ENCODE measurements at places on chromosomes 16 and 17.

DNA sequence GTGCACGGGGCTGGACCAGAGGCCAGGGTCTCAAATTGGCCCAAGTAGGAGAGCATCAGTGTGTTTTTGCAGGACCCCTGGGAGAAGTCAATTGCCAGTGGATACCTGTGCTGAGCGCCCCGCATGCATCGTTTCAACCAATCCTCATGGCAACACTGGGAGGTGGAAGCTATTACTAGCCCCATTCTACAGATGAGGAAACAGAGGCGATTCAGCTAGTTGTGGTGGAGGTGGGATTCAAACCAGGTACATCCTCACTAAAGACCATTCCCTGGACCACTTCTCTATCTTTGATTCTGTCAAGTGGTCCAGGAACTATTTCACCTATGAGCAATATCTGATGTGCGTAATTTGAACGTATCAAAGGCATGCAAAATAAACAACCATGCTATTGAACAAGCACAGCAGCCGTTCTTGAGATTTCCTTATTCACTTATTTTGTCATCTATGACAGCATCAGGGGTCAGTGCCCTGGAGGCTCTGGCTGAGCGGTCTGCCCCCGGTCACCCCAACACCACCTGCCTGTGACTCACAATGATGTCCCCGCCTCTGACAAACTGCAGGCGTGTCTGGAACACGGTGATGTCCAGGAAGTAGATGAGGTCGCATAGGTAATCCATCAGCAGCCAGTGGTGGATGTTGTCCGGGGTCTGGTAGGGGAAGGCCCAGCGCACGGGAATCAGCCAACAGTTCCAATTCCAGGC lies 54.0 kb downstream of the CNGB1 start:
- DNase-seq = no peak

DNA sequence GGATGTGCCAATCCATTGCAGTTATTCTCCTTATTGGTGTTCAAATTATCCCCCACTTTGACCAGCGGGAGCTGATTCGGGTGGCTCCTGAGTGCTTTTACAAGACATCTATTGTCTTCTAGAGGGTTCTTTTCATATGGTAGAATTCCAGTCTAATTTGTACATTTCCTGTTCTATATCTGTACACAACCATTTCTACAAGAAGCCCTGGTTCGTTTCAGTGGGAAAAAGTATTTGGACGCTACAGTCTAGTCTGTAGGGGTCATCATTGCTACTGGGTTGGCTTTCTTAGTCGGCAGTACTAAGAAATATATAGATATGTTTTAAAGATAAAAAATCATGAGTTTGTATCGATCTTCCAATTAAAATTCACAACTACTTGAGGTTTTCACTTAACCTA lies 262.6 kb downstream of the MAP2K6 start:
- no peak for DNase-seq

GRCh38 chr17:73192206-73192893 lies 505 bp upstream of the COG1 start:
- peak; percentile 10 for DNase-seq

- no peak for DNase-seq
These were observed at the start of gene PMFBP1 for GRCh38 chr16:72172105-72173034. Gene PMFBP1, minus strand, starts transcription at chr16:72172155. Its CDS starts 947 bp downstream, at chr16:72171208.

DNA sequence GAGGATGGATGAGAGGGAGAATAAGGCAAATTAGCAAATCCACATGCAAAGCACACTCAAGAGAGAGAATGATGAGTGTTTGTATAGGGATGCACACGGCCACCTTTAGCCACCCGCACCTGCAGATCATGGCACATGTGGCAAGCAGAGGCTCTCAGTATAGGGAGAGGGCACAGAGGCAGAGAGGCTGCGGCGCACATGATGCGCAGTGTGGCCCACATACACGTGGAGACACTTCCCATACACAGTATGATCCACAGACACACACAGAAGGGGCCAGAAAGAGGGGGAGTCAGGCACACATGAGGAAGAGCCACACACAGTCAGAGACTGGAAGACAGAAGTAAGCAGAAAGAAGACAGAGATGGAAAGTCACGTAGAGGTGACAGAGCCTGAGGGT lies 6.5 kb upstream of the CHD3 start:
- DNase-seq = no peak

GRCh38 chr16:57314161-57314785 lies 29.8 kb upstream of the PLLP start:
- no peak for DNase-seq

DNA sequence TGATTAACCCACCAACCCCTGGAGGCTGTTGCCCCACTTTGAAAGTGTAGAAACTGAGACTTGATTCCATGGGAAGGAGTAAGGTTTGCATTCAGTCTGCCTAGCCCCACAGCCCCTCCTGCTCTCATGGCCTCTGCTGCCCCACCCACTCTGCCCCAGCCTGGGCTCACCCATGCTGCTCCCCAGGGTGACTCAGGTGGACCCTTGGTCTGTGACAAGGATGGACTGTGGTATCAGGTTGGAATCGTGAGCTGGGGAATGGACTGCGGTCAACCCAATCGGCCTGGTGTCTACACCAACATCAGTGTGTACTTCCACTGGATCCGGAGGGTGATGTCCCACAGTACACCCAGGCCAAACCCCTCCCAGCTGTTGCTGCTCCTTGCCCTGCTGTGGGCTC lies 6.5 kb downstream of the PRSS41 start:
- DNase-seq = no peak

DNA sequence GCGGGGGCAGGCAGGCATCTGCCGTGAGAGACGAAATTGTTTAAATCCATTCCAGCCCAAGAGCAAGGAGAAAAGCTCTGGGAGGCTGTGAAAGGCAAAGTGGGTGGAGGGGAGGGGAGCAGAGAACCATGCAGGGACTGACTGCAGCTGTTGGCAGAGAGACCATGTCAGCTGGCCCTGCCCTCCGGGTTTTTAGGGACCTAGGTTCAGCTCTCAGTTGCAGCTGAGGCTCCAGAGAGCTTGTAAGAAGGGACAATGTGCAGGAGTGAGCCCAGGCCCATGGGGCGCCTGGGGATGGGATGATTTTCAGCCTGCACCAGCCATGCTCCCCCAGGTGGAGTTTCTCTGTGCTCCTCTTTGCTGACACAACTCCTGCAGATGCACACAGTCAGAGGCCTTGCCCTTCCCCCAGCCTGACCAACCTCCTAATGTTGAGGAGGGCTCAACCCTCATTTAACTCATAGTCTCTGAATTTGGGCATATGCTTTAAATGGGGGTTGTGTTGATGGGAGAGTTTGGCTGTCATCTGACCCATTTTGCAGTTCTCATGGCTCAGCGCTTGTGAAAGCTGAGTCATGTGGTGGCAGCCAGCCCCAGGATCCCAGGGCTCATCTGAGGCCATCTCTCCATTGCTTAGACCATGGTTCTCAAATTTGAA lies 70.9 kb downstream of the PLXDC1 start:
- DNase-seq = no peak

DNA sequence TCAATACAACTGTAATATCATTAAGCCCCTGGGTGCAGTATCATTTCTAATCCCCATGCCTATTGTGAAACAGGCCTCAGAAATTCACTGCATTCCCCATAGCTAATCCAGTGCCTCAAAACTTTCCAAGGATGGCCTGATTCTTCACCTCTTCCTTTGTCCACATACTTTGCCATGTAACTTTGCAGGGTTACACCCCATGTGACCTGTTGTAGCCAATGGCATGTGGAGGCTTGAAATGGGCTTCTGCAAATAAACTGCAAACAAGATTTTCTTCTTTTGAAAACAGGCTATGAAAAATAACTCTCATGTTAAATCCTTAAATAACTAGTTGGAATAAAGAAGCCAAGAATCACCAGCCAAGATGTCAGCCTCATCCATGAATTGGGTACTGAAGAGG lies 35.9 kb downstream of the ABCA10 start:
- no peak for DNase-seq

DNA sequence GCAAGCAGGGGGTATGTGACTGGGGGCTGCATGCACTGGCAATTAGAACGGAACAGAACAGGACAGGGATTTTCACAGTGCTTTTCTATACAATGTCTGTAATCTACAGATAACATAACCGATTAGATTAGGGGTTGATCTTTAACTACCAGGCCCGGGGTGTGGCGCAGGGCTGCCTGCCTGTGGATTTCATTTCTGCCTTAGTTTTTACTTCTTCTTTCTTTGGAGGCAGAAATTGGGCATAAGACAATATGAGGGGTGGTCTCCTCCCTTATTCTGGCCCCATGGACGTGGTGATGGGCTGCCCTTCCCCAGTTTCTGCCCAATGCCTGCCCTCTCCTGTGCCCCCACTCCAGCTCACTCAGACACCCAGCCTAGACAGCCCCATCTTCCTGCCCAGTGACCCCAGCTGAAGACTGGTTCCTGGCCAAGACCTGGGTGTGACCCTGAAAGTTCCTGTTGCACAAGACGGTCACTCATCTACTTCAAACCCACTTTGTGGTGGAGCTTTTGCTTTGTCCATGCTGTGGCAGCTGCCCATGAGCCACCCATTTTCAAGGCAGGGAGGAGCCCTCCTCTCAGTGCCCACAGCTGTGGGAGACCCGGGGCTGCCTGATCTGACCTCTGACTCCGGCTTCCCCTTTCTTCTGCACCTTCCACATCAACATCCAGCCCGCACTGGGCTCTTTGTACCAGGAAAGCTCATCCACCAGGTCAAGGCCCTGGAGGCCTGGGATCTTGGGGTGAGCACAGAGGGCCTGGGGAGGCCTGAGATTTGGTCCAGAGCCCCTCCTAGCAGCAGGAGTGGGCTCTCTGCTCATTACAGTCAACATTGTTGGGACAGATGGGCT lies 18.6 kb downstream of the ALOX12B start:
- no peak for DNase-seq

DNA sequence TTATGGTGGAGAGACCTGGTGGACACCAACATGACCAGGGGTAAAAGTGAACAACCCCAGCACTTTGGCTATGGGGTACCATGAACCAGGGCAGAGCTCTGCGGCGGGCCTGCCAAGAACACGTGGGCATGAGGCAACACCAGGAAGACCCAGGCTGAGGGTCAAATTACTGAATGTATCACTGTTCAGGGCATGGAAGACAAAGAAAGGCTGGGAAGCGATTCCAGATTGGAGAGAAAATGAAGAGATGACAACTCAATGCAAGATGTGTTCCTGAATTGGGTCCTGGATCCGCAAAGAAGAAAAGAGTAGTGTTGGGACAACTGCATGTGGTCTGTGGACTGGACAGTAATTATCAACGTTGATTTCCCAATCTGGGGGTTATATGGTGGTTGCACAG lies 19.8 kb downstream of the SPHK1 start:
- no peak for DNase-seq

DNA sequence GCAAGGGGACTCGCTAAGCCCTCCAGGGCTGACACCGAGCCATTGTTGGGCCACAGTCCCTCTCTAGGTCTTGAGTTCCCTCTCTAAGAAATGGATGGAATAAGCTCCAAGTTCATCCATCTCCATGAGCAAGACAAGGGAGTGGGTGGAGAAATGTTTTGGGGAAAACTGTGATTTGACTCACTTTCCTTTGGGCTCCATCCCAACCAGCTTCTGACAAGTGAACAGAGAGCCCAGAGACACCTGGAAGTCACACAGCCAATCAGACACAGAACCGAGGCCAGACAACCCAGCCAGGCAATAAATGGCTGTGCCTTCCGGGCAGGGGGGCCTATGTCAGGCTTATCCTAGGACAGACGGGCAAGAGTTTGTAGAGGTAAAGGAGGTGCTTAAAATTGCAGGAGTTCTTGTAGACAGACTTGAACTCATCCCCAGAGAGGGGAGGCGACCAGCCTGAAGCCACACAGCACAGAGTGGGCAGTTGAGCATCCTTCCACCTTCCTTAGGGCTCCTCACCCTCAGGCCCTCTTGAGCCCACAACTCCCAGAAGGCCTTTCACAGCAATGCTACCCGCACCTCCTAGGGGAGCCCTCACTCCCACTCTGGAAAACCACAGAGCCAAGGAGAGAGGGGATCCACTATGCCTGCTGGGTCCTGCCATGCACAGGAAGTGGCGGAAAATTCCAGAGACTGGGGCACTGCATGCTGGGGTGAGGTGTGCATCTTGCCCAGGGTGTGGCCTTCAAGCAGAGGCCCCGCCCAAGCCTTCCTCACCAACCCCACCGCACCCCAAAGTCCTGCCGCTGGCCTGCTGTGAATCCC lies 9.5 kb upstream of the FAM83G start:
- DNase-seq = no peak

GRCh38 chr17:77214328-77214727 lies 73.6 kb downstream of the SEC14L1 start:
- DNase-seq = no peak

GRCh38 chr16:69471121-69471520 lies 46.7 kb downstream of the CYB5B start:
- no peak for DNase-seq

DNA sequence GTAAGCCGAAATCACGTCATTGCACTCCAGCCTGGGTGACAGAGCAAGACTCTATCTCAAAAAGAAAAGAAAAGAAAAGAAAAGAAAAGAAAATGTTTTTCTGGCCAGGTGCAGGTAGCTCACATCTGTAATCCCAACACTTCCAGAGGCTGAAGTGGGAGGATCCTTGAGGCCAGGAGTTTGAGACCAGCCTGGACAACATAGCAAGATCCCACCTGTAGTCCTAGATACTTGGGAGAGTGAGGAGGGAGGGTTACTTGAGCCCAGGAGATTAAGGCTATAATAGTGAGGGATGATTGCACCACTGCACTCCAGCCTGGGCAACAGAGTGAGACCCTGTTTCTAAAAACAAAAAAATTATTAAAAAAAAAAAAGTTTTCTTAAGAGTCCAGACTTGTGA lies 2.5 kb upstream of the ATP5MC1 start:
- no peak for DNase-seq

DNA sequence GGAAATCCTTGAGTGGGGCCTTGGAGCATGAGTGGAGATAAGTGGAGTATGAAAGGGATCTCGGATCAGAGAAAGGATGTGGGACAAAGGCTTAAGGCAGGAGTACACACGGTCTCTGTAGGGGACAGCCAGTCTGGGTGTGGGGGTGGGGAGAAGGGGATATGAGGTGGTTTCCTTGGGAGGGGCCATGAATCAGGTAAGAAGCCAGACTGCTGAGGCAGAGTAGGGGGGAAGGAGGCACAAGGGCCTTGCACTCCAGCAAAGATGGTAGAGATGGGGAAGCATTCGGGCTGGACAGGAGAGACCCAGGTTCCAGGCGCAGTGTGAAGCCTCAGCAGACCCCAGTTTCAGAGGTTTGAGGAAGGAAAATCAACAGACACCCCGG lies 1.6 kb downstream of the HSD11B2 start:
- no peak for DNase-seq

GRCh38 chr17:12386225-12386624 lies 279.5 kb upstream of the MYOCD start:
- DNase-seq = no peak

DNA sequence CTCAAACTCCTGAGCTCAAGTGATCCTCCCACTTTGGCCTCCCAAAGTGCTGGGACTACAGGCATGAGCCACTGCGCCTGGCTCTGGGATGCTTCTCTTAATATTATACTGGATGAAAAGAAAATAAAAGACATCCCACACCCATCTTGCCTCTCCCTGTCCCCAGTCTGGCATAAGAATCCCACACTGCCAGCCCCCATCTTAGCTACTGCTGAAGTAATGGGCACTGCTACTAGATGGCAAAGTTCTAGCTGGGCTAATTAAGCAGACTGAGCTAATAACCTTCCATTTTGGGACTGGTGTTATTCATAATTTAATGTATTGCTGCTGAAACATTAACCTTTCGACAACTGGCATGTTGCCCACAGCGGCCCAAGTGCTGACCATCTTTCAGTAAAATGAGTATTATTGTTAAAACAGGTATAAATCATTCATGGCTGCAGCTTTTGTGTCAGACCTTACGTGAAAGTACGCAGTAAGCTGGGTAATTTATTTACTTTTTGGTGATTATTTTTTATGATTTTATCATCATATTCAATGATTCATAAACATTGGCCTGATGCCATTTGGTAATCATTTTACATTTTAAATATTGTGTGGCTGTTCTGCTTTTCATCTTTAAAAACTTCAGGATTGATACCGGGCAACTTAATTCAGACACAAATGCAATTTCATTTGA lies 47.4 kb upstream of the ZFHX3 start:
- no peak for DNase-seq

Measured in stimulated activated CD8-positive, alpha-beta memory T cell treated with anti-CD3 and anti-CD28 coated beads, Interleukin-4, amount 100 ng/mL, for 4 hours (primary cell).